ENCODE measurements at places on chromosomes 6 and 20. TPM values are rescaled to one million over a fixed set of nuclear protein-coding genes. Genes with fewer than 3 reads are reported as not detected.

Gene APOM
- 1.2 TPM for total RNA-seq

Gene HAO1
- total RNA-seq: not detected

Gene HLA-DOB
- total RNA-seq: 0.12 TPM

Gene TOX2
- 1.6 TPM for total RNA-seq

Gene CPXM1
- total RNA-seq: 3.5 TPM

Gene PNPLA1
- not detected for total RNA-seq

Gene NT5DC1
- total RNA-seq: 6.2 TPM

Gene TCF21
- 1.9 TPM for total RNA-seq

Gene POLR1C
- 27.7 TPM for total RNA-seq

Gene PHF1
- total RNA-seq: 29.7 TPM

Gene SLC4A11
- total RNA-seq: 0.75 TPM

Gene PDYN
- total RNA-seq: not detected

Gene NKAPL
- 1.9 TPM for total RNA-seq

Gene OTOR
- not detected for total RNA-seq

Gene SNAP91
- 2.9 TPM for total RNA-seq

Gene COL21A1
- 6.2 TPM for total RNA-seq

Gene FRK
- 0.33 TPM for total RNA-seq

Gene PROKR2
- not detected for total RNA-seq

Gene TRIM31
- total RNA-seq: not detected

Gene PET117
- total RNA-seq: 13.9 TPM

Gene OPRM1
- total RNA-seq: not detected

Gene EYA2
- 1.6 TPM for total RNA-seq

Gene CALHM5
- total RNA-seq: 3.0 TPM

Gene TSBP1
- total RNA-seq: not detected

Gene PRIM2
- 55.4 TPM for total RNA-seq

Gene ATP9A
- total RNA-seq: 13.9 TPM

Gene NR2E1
- not detected for total RNA-seq

Gene GPLD1
- 0.87 TPM for total RNA-seq

Gene PSMA7
- total RNA-seq: 601 TPM

Gene TFAP2A
- not detected for total RNA-seq

Gene PDSS2
- 19.5 TPM for total RNA-seq

Gene COL19A1
- under 0.01 TPM for total RNA-seq

Gene POM121L2
- total RNA-seq: not detected

Gene SLC17A3
- not detected for total RNA-seq

Gene HTR1B
- not detected for total RNA-seq

Gene FKBP5
- total RNA-seq: 14.5 TPM

Gene ACSS1
- total RNA-seq: 6.6 TPM

Gene MAS1
- total RNA-seq: not detected
